ENCODE measurements at places on chromosomes 4 and X.

- no peak for DNase-seq
These were observed 93.1 kb downstream of the PCDH19 start for GRCh38 chrX:100316987-100317386.

GRCh38 chrX:37685381-37686359 lies at the start of gene XK:
TSS of gene XK (plus strand) at chrX:37685791. CDS start at chrX:37685962, 171 bp downstream.
- DNase-seq = peak; percentile 15

- DNase-seq = no peak
These were observed 176.8 kb downstream of the CHM start for GRCh38 chrX:85870585-85870984.

DNA sequence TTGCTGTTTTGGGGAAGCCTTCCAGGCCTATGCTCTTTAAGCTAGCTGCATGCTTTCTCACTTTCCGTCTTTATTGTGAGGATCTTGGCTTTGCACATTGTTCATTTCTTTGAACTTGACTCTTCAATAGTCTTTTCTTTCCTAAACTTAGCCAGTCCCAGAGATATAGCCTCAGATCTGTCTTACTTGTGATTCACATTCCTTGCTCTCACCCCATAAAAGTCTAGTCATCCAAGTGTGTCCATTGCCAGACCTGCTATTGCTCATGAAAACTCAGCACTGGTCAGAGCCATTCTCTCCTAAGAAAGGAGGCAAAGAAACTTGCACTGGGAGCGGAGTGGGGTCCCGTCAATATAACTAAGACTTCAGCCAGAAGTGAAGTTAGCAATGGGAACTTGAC lies 275.0 kb upstream of the CTSO start:
- no peak for DNase-seq

GRCh38 chrX:120840827-120841226 lies 34.8 kb downstream of the CT47B1 start:
- no peak for DNase-seq

GRCh38 chr4:163758032-163758431 lies 263.5 kb downstream of the TMA16 start:
- no peak for DNase-seq

GRCh38 chr4:30917946-30918345 lies 197.8 kb downstream of the PCDH7 start:
- DNase-seq = no peak

DNA sequence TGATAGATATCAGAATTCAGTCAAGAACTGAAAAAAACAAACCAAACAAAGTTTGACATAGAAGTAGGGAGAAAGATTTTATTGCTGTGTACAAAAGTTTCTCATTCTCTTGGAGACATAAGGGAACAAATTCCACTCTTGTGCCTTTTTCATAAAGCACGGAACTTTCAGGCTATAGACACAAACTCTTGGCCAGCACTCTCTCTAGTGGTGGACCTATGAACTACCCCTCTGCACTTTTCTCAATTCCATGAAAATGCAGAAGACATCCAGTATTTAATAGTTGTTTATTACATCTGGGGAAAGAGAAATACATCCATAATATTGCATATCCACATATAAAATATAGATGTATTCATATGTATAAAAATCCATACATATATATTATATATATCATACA lies 291.6 kb upstream of the HS3ST1 start:
- no peak for DNase-seq

DNA sequence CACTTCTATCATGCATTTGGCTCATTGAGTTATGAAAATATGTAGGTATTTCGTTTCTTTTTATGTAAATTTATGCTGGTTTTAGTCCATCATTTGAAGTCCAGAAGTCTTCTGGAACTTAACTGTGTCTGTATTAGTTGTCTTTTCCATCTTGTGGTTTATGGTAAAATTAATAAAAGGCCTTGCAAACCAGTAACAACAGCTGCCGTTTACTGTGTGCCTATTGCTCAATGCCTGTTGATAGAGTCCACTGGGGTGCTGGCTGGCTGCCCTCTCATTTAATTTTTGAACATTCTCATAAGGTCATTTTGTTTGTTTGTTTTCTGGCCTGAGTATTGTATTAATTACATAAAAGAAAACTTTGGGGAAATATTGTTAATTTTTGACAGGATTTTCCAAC lies 98.0 kb downstream of the NAA11 start:
- DNase-seq = no peak

- no peak for DNase-seq
These were observed 28.4 kb downstream of the CLDN2 start for GRCh38 chrX:106948641-106949040.

DNA sequence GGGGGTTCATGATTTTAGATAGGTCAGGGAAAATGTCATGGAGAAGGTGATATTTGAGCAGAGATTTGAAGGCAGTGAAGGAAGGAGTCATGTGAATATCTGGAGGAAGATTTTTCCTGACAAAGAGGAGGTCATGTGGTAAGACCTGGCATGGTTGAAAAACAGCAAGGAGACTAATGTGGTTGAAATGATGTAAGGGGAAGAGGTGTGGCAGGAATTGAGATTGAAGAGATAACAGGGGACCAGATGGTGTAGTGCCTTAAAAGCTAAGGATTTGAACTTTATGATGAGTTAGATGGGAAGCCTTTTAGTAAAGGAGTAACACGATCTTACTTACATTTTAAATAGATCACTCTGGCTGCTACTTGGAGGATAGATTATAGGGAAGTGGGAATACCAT lies 210.9 kb downstream of the RTL9 start:
- DNase-seq = no peak

GRCh38 chr4:112523008-112523721 lies 7.2 kb upstream of the NEUROG2 start:
- peak; percentile 29 for DNase-seq

DNA sequence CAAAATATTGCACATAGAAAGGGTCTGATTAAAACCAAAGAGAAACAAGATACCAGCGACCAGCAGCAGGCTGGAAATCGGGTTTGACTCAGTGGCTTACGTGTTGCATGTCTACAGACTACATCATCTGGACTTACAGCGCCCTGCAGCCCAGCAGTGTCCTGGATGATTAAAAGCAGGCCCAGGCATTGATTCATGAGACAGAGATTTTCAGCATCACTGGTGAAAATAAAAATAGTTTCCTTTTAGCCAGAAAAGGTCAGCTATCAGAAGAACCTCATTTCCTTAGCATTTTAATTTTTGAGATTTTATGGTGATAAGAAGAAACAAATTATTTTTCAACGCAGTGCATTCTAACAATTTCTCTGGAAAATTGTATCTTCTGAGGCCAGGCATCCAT lies 190.6 kb downstream of the PTTG2 start:
- DNase-seq = no peak

DNA sequence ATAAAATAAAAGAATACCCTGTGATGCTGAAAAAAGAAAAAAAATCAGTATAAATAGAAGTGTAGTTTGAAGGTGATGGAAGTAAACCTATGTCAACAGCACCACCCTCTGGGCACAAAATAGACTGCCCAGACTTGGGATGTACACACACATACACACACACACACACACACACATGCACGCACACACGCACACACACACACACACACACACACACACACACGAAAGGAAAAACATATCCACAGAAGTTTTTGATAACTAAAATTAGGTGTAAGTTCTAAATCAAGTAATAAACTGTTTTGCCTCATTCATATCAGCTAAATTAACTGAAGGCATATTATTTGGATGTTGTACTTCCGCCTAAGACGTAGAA lies 40.5 kb downstream of the ANXA5 start:
- no peak for DNase-seq

DNA sequence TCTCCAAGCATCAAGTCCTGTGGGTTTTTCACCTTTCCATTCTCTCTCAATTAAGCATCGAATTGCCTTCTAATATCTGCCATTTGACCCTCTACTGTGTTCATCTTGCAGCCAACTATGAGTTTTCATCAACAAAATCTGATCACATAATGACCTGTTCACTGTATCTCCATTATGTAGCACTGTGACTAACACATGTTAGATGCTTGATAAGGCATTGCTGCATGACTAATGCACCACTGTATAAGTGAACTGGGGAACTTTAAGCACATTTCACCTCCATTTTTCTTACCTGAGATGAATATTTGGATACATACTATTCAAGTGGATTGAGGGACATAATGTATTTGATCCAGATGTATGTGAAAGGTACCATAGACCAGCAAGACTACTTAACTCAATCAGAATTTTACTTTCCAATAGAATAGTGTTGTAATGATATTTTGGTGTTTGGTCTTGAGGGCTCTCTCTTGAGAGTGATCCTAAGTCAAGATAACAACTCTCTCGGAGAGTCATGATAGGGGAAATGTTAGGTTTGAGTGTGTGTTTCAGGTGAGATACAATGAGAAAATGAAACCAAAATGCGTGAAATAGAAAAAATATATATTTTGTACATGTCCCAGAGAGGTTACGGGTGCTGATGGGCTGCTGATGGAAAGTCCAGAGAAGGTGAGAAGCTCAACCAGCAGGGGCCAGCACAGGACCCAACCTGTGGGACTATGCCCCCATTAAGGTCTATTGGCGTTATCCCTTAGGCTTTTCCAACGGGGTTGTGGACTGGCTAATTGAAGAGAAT lies 60.2 kb upstream of the HS3ST1 start:
- no peak for DNase-seq

DNA sequence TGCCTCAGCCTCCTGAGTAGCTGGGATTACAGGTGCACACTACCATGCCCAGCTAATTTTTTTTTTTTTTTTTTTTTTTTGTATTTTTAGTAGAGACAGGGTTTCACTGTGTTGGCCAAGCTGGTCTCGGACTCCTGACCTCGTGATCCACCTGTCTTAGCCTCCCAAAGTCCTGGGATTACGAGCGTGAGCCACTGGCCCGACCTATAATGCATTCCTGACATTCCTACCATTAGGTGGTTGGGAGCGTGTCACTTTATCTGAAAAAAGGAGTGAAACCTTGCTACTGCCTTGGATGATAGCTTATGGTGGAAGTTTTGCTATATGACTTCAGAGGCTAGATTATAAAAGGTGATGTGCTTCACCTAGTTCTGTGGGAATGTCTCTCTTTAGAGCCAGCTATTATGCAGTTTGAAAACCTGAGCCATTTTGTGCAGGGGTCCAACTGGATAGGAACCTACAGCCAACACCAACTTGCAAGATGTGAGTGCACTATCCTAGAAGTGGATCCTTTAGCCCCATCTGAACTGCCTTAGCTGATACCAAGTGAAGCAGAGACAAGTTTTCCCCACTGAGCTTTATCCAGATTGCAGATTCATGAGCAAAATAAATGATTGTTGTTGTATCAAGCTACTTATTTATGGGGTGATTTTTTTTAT lies 29.8 kb upstream of the EMCN start:
- no peak for DNase-seq

- no peak for DNase-seq
These were observed 1.5 kb upstream of the RELL1 start for GRCh38 chr4:37687681-37688080.

DNA sequence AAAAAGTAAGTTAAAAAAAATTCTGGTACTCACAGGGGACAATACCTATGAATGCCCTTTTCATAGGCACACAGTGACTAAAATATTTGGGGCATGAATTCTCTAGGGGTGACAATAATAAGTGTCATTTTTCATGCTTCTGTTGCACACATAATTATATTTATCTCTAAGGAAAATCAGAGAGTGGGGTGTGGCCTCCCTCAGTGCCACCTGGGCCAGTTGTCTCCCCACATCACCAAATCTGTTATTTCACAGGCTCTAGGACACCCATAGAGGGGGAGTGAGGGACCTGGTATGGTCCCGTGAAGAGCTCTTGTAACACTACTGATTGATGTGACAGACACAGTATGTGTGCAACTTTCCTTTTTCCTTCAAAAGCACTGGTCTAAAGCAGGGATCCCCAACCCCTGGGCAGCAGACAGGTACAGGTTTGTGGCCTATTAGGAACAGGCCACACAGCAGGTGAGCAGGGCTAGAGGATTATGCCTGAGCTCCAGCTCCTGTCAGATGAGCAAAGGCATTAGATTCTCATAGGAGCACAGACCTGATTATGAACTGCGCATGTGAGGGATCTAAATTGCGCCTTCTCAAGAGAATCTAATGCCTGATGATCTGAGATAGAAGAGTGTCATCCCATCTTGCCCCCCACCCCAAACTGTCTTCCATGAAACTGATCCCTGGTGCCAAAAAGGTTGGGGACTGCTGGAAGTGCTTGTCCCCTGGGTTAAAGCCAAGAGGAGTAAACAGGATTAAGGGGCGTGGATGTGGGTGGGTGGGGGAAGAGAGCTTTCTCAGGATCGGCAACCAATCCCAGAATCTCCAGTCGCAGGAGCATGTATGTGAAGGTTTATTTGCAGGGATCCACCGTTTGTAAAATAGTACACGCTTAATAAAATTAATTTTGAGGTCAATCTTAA lies 856 bp downstream of the SLC9B1 start:
- no peak for DNase-seq

- no peak for DNase-seq
These were observed 26.1 kb upstream of the ZCCHC13 start for GRCh38 chrX:74277846-74278245.

GRCh38 chr4:41384992-41385391 lies 128.3 kb downstream of the UCHL1 start:
- DNase-seq = no peak

Data from CD4-positive, alpha-beta T cell treated with Interferon gamma for 1 hour (primary cell).